ENCODE measurements at places on chromosomes 4 and X.
A peak's percentile ranks its signal among the peaks of the same experiment; 100 is the strongest.

DNA sequence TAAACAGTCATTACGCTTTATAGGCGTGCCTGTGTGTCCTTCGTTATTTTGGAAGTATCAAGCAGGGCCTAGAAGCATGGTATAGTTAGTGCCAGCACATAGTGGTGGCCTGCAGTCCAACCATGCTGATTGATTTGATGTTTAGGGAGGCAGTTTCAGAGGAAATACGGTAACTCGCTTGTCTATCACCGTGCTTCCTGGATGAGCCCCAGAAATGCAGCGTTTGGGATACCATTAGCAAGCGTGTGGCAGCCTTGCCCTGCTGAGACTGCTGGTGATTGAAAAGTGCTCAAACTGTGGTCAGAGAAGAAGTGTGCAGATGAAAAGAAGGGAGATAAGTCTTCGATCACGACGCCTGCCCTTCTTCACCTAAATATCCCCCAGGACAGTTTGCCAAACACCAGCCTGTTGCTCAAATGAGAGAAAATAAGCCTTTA lies 158.4 kb downstream of the CHIC2 start:
- DNase-seq, result no peak

DNA sequence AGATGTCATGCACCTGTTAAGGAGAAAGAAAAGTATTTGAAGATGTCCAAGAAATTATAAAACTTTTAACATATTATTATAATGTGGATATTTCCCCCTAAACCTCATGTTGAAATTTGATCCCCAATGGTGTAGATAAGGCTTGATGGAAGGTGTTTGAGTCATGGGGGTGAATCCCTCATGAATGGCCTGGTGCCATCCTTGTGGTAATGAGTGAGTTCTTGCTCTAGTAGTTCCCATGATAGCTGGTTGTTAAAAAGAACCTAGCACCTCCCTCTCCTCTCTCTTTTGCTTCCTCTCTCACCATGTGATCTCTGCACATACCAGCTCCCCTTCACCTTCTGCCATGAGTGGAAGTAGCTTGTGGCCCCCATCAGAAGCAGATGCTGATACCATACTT lies 176.6 kb upstream of the NR3C2 start:
- DNase-seq, result no peak

DNA sequence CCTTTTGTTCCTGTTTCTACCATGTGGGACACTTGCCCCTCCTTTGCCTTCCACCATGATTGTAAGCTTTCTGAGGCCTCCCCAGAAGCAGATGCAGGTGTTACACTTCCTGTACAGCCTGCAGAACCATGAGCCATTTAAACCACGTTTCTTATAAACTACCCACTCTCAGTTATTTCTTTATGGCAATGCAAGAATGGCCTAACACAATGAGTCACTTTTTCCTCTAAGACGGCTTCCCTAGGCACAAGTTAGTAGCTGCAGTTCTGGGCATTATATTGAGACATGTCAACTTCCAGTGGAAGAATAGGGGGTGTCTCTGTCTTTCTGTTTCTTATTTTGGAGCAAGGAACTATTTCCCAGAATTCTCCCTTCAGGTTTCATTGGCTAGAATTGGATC lies 32.9 kb upstream of the DIPK2B start:
- DNase-seq, result no peak

DNA sequence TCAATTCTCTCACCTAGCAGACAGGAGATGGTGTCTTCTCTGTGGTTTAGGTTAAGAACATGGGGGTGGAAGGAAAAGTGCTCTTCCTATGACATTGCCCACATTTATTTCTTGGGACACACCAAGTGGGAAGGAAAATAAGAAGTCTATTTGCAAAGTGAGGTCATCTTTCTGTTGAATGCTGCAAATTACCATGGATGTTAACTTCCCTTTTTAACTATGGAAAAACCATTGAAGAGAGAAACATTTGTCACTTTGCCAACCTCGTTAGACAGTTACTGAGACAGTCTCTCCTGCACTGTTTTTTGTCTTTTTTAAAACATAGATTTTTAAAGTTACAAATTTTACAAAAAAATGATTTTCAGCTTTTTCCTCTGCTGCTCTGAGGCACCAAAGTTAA lies 72.8 kb upstream of the BEND4 start:
- DNase-seq, result no peak

DNA sequence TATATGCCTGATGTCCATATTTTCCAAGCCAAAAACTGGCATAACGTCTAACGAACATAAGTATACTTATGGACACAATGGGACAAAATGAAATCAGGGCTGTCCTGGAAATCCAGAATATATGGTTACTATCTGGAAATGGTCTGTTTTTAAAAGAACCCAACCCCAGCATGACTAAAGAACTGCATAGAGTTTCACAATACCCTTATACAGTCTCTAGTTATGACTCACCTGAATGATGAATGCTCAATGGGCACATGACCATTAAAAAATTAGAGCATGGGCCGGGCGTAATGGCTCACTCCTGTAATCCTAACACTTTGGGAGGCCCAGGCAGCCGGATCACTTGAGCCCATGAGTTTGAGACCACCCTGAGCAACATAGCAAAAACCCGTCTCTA lies 31.8 kb downstream of the AMMECR1 start:
- no peak for DNase-seq

DNA sequence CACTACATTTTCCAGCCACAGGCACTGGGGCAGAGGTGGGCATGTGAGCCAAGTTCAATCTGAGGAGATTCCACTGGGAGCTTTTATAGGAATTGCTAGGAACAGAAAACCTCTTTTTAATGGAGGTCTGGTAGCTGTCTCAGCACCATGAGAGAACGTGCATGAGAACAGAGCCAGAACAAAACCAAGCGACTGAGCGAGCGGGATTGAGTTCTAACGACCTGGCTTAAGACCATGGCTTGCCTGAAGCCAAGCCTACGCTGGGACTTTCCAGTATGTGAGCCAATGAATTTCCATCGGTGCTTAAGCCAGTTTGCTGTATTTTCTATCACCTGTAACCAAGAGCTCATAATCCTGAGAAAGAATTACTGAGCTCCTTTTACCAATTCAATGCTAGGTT lies 183.7 kb downstream of the NR3C2 start:
- DNase-seq, result no peak

GRCh38 chr4:24210332-24210902 lies 320.6 kb upstream of the PPARGC1A start:
- no peak for DNase-seq

- no peak for DNase-seq
Measured at GRCh38 chrX:617401-617800, 13.2 kb upstream of the SHOX start.

- DNase-seq, result no peak
Measured at GRCh38 chrX:19863212-19863856, 24.1 kb downstream of the SH3KBP1 start.

- DNase-seq, result no peak
Measured at GRCh38 chr4:6886886-6887285, 22.7 kb upstream of the TBC1D14 start.

DNA sequence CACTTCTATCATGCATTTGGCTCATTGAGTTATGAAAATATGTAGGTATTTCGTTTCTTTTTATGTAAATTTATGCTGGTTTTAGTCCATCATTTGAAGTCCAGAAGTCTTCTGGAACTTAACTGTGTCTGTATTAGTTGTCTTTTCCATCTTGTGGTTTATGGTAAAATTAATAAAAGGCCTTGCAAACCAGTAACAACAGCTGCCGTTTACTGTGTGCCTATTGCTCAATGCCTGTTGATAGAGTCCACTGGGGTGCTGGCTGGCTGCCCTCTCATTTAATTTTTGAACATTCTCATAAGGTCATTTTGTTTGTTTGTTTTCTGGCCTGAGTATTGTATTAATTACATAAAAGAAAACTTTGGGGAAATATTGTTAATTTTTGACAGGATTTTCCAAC lies 98.0 kb downstream of the NAA11 start:
- DNase-seq, result no peak

GRCh38 chr4:67162690-67163089 lies 382.6 kb downstream of the CENPC start:
- DNase-seq, result no peak

GRCh38 chr4:7390336-7390735 lies 44.4 kb downstream of the PSAPL1 start:
- peak; percentile 6 for DNase-seq

DNA sequence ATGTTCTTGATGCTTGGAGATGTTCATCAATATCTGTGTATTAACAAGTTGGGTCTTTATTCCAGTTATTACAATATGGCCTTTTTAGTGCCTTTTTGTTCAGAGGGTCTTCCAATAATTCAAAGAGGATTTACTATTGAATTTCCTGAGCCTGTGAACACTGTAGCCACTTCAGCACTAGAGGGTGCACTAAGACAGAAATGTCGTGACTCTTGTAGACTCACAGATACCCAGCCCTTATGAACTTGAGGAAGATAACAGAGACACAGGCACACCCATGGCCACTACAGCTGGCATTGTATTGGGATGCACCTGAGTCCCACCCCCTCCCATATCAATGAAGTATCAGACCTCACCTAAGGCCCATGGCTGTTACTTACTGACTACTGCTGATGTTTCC lies 54.4 kb upstream of the ACTRT1 start:
- DNase-seq, result no peak

- no peak for DNase-seq
Measured at GRCh38 chr4:155392481-155393184, 15.9 kb upstream of the MAP9 start.

DNA sequence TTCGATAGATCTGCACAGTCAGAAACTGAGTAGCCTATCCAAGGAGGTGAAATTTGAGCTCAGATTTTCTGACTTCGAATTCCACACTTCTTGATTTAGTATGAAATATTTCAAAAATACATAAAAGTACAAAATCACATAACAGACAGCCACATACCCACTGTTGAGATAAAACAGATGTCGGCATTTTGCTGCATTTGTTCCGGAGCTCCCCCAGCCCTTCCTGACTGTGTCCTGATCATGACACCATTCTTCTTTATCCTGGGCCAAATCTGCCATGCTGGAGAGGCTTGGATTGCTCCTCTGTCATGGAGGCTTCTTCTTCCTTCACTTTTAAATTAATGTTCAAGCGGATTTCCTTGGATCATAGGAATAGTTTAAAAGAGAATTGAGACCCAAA lies 124.2 kb upstream of the RBPJ start:
- no peak for DNase-seq

GRCh38 chr4:5465956-5466355 lies 242.4 kb downstream of the EVC2 start:
- DNase-seq, result no peak

GRCh38 chrX:23187819-23188218 lies 146.8 kb upstream of the PTCHD1 start:
- no peak for DNase-seq

- DNase-seq, result no peak
Measured at GRCh38 chr4:168636506-168637196, 139.8 kb downstream of the PALLD start.

DNA sequence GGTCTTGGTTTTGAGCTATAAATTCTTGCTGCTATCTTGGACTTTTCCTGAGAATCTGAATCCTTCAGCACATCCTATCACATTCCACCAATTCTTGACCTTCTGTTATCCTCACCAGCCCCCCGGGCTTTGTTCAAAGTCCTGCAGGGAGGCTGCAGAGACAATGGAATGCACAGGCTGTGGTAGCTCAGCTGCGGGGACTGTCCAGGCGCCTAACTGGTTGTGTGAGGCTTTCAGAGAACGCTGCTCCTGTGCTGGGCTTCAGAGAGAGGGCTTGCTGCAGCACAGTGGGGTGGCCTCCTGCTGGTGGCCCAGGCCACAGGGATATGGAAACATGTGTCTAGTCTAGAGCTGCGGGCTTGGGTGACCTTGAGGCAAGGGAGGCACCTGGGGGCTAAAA lies 196.3 kb upstream of the GATB start:
- no peak for DNase-seq

GRCh38 chrX:15497865-15498264 lies 2.7 kb upstream of the BMX start:
- no peak for DNase-seq

- DNase-seq, result no peak
Measured at GRCh38 chr4:103928370-103928769, 208.6 kb upstream of the TACR3 start.

DNA sequence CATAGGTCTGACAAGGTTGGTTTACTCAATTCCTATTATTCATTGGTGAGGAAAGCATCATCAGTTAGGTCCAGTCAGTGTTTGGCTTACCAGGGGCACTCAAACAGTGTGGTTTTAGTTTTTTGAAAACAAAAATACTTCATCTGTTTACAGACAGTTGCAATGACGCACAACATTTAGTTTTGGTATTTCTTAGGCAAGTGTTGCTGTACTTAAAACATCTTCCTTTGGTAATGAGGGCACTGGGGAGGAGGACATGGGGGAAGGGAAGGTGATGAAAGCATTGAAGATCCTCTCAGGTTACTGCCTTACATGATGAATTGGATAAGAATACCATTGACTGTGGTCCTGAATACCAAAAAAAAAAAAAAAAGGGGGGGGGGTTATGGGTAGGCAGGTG lies 93.7 kb upstream of the MAOA start:
- no peak for DNase-seq

- DNase-seq, result no peak
Measured at GRCh38 chr4:131052646-131053045, 1956.7 kb downstream of the C4orf33 start.

DNA sequence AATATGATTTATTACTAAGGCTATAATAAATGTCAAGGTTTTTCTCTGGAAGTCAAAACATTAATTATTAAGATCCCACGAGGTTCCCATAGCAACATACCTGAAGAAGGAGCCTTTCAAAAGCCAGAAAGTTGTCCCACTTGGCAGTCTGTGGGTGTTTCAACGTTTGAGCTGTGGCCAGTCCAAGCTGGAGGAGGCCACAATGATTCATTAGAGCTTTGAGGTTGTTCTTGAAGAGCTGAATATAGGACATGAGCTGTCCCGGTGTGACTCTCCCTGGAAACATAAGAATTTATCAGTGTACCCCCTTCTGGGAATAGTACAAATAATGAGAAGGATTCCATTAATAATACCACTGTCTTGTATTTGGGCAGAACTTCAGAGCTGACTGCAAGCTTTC lies 92.1 kb downstream of the SCFD2 start:
- no peak for DNase-seq

DNA sequence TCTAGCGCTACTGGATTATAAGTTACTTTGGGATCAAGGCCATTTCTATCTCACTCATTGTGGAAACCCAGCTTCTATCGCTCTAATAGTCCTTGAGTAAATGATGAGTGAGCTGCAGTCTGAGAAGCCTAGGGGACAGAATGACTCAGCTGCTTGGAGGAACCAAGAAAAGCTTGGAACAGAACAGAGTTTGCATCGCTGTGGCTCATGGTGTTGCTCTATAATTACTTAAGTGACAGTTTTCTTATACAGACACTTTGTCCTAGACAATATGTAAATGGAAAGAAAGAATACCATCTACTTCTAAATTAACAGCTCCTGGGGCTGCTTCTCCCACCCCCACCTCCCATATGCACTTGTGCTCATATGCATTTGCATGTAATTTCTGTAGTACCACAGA lies 156.9 kb downstream of the SLIT2 start:
- no peak for DNase-seq

DNA sequence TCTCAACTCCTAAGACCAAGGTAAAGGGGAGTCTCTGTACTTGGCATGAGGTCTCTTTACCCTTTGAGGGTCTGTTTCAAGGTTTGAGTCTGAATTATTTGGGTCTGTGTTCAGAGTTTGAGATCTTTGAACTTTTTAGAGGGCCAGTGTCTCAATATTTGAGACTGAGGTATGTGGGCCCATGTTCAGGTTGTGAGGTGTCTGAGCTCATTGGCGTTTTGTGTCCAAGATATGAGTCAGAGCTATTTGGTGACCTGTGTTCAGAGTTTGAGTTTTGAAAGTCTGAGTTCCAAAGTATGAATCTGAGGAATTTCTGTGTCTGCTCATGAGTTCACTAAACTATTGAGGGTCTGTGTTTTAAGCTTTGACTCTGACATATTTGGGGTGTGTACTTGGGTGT lies 36.7 kb upstream of the PAGE4 start:
- no peak for DNase-seq
